ENCODE measurements at places on chromosomes 13 and 19.

GRCh38 chr13:48068952-48069351 is 26.0 kb downstream of the MED4 start:
- DNase-seq, result no peak

DNA sequence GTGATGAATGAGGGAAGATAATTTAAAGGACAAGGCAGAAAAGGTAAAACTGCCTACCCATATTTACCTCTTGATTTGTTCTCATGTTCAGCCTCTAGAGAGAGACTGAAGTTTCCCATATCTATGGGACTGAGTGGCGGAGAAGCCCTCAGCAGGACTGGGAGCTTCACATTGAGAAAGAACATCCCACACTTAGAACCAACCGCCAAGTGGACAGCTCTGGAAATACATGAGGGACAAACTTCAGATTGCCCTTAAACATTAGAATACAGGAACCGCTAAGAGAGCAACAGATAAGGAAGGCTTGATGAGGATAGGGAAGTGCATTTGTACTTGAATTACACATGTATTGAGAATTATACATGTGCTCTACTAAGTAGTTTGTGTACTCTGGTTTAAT is 316.0 kb upstream of the MIR17HG start:
- DNase-seq, result no peak

DNA sequence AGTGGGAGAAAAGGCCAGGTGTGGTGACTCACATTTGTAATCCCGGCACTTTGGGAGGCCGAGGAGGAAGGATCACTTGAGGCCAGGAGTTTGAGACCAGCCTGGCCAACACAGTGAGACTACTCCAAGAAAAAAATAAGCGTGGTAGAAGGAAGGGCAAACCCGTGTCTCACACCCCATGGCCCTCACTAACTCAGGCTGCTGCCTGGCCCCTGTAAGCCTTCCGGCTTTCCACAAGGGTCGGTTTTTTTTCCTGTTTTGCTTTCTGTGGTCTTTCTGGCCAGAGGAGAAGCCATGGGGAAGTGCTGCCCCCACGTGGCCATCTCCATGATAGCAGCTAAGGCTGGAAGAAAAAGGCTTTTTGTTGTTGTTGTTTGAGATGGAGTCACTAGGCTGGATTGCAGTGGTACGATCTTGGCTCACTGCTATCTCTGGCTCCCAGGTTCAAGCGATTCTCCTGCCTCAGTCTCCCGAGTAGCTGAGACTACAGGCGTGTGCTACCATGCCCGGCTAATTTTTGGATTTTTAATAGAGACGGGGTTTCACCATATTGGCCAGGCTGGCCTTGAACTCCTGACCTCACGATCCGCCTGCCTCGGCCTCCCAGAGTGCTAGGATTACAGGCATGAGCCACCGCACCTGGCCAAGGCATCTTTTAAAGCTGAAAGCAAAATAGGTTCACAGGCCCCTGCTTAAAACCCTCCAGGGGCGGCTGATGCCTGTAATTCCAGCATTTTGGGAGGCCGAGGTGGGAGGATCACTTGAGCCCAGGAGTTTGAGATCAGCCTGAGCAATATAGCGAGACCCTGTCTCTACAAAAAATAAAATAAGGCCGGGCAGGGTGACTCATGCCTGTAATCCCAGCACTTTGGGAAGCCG is 7.5 kb upstream of the ARHGEF18 start:
- DNase-seq, result no peak

DNA sequence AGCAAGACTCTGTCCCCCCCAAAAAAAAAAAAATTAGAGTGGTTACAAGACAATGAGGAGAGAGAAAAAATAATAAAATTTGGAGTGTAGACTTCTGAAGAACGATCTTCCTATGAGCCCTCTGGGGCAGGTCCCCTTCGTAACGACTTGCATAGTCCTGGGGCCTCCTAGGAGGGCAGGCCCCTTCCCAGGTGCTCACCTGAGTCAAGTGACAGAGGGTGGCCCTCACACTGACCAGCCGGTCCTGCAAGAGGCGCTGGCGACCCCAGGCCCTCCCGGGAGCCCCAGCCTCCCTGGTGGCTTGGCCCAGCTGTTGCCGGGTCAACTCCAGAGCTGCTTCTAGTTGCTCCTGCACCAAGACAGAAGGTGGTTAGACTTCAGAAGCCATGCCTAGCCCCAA is 14.9 kb downstream of the PLEKHA4 start:
- no peak for DNase-seq

DNA sequence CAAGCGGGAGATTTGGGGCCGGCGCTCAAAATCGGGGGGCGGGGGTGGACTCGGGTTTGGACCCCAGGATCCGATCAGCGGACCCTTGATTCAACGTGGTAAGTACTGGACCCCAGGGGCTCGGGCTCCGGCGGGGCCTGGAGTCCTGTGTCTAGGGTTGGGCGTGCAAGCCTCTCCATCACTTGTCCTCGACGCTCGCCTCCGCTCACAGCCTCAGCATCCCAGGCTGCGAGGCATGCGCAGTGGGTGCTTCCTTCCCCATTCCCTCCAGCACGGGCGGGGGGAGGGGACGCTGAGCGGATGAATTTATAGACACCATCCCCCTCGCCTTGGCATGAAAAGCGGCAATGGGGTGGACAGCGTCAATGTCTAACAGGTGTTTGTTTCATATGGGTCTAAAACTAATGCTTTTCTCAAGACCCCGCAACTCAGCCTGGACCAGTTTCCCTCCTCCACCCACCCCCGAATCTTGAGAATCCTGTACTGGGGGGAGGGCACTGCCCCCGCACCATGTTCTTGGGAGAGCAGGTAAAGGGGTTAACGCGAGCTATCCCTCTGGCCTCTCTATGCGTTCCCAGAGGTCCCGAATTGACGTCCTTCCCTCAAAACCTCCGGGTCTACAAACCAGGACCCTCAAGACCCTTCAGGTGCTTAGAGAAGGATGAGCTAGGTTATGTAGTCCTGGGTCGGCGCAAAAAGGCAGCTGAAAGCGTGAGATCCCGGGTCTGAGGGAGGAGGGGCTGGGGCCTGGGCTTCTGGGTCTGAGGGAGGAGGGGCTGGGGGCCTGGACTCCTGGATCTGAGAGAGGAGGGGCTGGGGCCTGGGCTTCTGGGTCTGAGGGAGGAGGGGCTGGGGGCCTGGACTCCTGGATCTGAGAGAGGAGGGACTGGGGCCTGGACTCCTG is 579 bp downstream of the CPT1C start:
- DNase-seq, result no peak
